PC-3 (cell line): ENCODE measurements at places on chromosomes 5 and 9. TPM values are rescaled to one million over a fixed set of nuclear protein-coding genes. Genes with fewer than 3 reads are reported as not detected.

GRCh38 chr9:116061546-116062205, 91.9 kb upstream of the PAPPA start:
- no peak for DNase-seq
- H3K4me1 ChIP-seq: peaks cover 10% of the 10 kb centered on the region
- H3K36me3 ChIP-seq: no peaks in the 10 kb centered on the region
- no peak overlapping the region for H3K4me3 ChIP-seq
- no peaks in the 10 kb centered on the region for H3K27me3 ChIP-seq
- H3K27ac ChIP-seq: no peak overlapping the region

The ADAMTS16 gene
- 1.7 and 2.0 TPM in 2 replicates for total RNA-seq

The PCDHGA11 gene
- 0.66 and 0.92 TPM in 2 replicates for total RNA-seq

The GRM6 gene
- total RNA-seq: not detected in 2 replicates

- no peak overlapping the region for H3K27ac ChIP-seq
- H3K4me3 ChIP-seq: no peak overlapping the region
- DNase-seq: no peak
- peaks cover 46% of the 10 kb centered on the region for H3K4me1 ChIP-seq
- H3K27me3 ChIP-seq: no peaks in the 10 kb centered on the region
Observed at GRCh38 chr5:169628892-169629291, 8.2 kb upstream of the DOCK2 start.

DNA sequence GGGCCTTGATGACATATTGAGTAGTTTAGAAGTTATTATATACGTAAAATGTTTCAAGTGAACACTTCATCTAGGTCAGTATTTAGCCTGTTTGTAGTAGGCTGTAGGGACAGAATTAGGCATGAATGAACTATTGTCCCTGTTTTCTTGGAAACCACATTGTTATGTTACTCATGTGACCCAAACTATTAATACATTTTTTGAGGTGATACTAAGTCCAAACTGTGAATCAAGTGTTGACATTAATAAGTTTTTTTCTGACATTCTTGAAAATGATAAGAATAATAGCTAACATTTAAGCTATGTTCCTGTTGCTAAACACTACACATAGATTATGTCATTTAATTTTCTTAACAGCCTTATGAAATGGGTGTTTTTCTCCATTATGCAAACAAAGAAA, 1642.7 kb upstream of the WWC1 start:
- H3K27me3 ChIP-seq: no peaks in the 10 kb centered on the region
- H3K4me1 ChIP-seq: no peaks in the 10 kb centered on the region
- no peaks in the 10 kb centered on the region for H3K36me3 ChIP-seq
- H3K4me3 ChIP-seq: no peak overlapping the region

GRCh38 chr5:150562832-150563231, 54.9 kb downstream of the NDST1 start:
- no peak overlapping the region for H3K27ac ChIP-seq
- H3K36me3 ChIP-seq: no peaks in the 10 kb centered on the region
- no peak overlapping the region for H3K4me3 ChIP-seq
- H3K27me3 ChIP-seq: no peaks in the 10 kb centered on the region
- H3K4me1 ChIP-seq: peaks cover 7% of the 10 kb centered on the region; the same call in 1 of the 2 replicates
- peak; percentile 83 for DNase-seq

GRCh38 chr5:172303162-172303561, 19.6 kb upstream of the UBTD2 start:
- no peak for DNase-seq
- H3K4me3 ChIP-seq: no peak overlapping the region
- peaks cover 9% of the 10 kb centered on the region for H3K4me1 ChIP-seq

GRCh38 chr9:20684875-20685696, 1.0 kb downstream of the FOCAD start:
- peak; percentile 83 for DNase-seq
- H3K27ac ChIP-seq: peak overlapping the region; percentile 89
- no peaks in the 10 kb centered on the region for H3K27me3 ChIP-seq

DNA sequence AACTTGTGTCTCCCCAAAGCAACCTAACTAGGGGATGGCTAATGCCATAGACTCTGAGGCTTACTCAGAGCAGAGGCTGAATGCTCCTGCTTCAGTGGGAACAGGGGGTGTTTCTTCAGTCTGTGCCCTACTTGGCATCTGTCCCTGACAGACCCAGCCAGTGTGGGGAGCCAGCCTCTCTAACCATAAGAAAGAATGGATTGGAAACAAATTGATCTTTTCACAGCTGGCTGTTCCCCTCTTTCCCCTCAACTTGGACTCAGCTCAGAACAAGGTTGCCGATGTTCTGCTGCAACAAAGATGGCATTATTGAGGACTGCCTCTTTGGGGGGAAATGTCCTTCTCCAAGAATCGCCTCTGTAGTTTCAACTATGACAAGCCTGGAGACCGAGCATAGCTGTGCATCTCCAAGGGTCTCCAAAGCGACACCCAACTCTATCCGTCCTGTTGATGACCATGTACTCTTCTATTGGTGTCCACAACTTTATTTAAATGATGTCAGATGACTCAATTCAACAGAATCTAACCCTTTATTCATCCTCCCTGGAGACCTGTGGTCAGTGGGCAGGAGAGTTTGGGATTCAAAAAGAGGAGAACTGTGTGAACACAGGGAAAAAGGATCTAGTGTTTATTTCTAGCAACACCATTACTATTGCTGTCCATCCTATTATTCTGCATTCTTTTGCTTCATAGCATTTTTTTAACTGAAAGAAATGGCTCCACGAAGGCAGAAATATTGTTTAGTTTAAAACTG, 24.7 kb upstream of the TNC start:
- H3K27ac ChIP-seq: no peak overlapping the region
- H3K36me3 ChIP-seq: no peaks in the 10 kb centered on the region
- H3K4me1 ChIP-seq: peaks cover 15% of the 10 kb centered on the region
- no peaks in the 10 kb centered on the region for H3K27me3 ChIP-seq

DNA sequence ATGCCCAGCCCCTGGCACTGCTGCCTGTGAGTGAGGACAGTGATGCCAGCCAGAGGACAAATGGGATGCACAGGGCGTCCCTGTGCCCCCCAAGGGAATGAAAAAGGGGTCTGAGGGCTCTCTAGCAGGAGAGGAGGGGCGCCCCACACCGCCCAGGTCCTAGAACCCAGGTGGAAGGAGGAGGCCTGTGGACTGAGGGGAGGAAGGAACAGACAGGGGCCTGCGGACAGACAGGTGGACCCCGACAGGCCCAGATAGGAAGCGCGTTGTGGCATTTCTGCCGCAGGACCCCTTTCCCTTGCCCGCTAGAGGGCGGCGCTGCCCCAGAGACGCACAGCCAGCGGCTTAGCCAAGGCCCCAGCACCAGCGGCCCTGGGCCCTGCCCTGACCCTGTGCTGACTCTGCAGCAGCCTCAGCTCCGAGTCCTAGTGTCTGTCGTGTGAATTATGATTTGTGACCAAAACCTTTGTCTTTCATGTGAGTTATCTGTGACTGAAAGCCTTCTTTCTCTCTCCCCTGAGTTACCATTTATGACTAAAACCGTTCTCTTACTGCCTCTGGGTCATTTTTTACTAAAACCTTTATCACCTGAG, 30.7 kb downstream of the TRIP13 start:
- H3K27me3 ChIP-seq: no peaks in the 10 kb centered on the region
- DNase-seq: peak; percentile 72
- no peaks in the 10 kb centered on the region for H3K4me1 ChIP-seq
- H3K36me3 ChIP-seq: peaks cover 3% of the 10 kb centered on the region; the same call in 1 of the 2 replicates
- no peak overlapping the region for H3K27ac ChIP-seq

The SLC45A2 gene
- total RNA-seq: not detected in 2 replicates

The ACTBL2 gene
- total RNA-seq: 0.11 and 0.12 TPM in 2 replicates

DNA sequence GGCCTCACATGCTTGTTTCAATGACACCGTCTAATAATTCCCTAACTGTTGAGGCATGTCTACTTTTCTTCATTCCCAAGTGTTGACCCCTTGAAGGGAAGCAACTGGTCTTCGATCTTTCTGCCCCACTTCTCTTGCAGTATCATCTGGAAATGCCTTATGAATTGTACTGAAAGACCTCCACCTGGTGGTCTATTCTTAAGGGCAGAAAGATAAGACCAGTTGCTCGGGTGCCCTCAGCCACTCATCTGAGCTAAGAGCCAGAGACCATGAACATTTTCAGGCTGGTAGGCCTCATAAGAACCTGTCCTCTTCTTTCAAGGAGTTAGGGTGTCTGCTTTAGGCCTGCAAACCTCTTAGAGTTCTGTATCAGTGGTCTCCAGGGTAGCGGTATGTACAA, 542.5 kb downstream of the CTNND2 start:
- no peak overlapping the region for H3K27ac ChIP-seq
- H3K36me3 ChIP-seq: no peaks in the 10 kb centered on the region
- peaks cover 22% of the 10 kb centered on the region; the same call in 1 of the 2 replicates for H3K27me3 ChIP-seq
- no peak for DNase-seq

DNA sequence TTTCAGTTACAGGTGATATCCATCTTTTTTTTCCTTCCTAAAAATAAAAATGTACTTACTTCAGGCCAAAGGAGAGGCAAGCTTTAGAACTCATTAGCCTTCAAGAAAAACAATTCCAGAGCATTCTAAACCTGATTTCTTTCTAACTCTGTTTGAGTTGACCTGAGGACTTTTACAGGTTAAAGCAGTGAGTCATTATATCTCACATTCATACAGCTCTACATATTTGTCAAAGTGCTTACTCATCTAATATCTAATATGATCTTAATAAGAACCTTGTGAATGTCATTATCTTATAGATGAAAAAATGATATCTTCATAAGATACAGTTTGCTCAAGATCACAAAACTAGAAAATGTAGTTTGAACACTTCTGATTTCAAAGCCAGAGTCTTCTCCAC, 149.2 kb upstream of the CDKN2B start:
- H3K4me3 ChIP-seq: peak overlapping the region; percentile 13; the same call in 1 of the 2 replicates
- no peaks in the 10 kb centered on the region for H3K27me3 ChIP-seq
- peak overlapping the region; percentile 94 for H3K27ac ChIP-seq
- DNase-seq: peak; percentile 53
- H3K4me1 ChIP-seq: peaks cover 36% of the 10 kb centered on the region

The FBP1 gene
- total RNA-seq: 40.4 and 48.1 TPM in 2 replicates

DNA sequence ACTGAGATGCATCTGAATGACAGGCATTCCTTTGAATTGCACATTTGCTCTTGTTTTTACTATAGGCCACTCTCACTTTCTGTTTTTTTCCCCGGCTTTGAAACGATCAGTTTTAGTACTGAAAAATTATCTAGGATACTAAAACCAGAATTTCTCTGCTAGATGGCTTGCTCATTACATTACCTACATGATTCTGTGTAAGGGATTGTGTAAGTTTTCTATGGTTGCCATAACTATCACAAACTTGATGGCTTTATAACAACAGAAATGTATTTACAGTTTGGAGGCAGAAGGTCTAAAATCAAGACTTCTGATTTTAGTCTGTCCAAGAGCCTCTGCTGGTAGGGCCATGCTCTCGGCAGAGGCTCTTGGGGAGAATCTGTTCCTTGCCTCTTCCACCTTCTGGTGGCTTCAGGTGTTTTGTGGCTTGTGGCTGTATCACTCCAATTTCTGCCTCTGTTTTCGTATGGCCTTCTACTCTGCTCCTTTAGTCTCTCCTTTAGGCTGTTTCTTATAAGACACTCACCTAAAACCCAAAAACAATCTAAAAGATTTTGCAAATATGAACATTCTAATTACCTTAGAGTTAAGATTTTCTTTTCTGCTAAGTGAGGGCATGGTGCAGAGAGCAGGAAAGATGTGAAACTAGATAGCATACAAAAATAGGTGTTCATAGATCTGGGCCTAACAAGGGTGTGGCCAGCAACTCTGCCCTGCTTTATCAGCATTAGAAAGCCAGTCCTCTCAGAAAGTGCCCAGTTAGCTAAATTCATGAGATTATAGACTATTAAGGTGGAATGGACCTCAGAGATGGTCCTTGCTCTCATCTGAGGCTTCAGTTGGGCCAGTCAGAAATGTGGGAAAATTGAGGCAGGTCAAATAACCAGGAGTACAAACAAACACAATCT, 93.3 kb upstream of the CDKN2B start:
- no peaks in the 10 kb centered on the region for H3K36me3 ChIP-seq
- DNase-seq: peak; percentile 41
- peaks cover 46% of the 10 kb centered on the region for H3K4me1 ChIP-seq
- peak overlapping the region; percentile 95 for H3K27ac ChIP-seq
- no peak overlapping the region for H3K4me3 ChIP-seq
- H3K27me3 ChIP-seq: no peaks in the 10 kb centered on the region

DNA sequence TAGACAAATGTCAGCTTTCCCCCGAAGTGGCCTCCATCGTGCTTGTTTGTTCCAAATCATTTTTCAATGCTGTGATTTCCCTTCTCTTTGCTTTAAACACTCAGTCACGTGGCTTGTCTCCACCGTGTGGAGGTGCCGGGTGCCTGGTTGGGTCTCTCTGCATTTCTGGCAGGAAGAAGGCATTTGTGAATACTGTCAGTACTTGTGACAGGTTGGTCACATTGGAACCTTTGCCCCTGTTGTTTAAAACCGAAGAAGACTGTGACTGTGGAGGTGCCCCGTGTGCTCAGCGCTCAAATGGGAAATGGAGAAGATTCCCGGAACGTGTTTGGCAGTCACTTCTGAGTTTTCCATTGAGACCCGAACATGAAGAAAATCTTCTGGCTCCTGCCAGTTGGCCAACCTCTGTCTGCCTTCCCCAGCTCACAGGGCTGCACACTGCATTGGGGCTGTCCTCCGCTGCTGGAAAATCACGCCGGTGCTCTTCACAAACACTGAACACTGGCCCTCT, 74.6 kb downstream of the LMNB1 start:
- no peaks in the 10 kb centered on the region for H3K4me1 ChIP-seq
- no peaks in the 10 kb centered on the region for H3K36me3 ChIP-seq
- no peaks in the 10 kb centered on the region for H3K27me3 ChIP-seq
- DNase-seq: no peak
- H3K27ac ChIP-seq: no peak overlapping the region
- H3K4me3 ChIP-seq: no peak overlapping the region

- H3K27me3 ChIP-seq: no peaks in the 10 kb centered on the region
- H3K4me1 ChIP-seq: no peaks in the 10 kb centered on the region
- no peaks in the 10 kb centered on the region for H3K36me3 ChIP-seq
- no peak for DNase-seq
- no peak overlapping the region for H3K27ac ChIP-seq
Observed at GRCh38 chr9:7456377-7456776, 343.2 kb downstream of the DMAC1 start.

DNA sequence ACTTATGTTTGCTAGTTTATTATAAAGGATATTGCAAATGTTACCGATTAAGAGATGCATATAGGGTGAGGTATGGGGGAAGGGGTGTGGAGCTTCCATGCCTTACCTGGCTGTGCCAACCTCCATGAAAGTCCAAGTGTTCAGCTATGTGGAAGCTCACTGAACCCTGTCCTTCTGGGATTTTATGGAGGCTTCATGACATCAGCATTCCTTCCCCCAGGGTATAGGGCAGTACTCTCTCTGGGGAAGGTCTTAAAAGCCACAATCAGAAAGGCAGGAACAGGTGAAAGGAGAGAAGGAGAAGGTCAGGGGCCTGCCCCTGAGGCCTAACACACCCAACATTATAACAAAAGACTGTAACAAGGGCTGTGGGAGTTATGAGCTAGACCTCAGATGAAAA, 592.6 kb downstream of the PDE4D start:
- DNase-seq: no peak
- H3K36me3 ChIP-seq: no peaks in the 10 kb centered on the region
- H3K27me3 ChIP-seq: no peaks in the 10 kb centered on the region
- no peaks in the 10 kb centered on the region for H3K4me1 ChIP-seq

The BAAT gene
- 0.07 TPM in 1 of 2 replicates, not detected in the other for total RNA-seq
